Placental epithelial cell (primary cell): ENCODE measurements at places on chromosomes 3 and 15. TPM values are rescaled to one million over a fixed set of nuclear protein-coding genes. Genes with fewer than 3 reads are reported as not detected.

The SOX14 gene
- total RNA-seq, result not detected in 2 replicates

The FRMD4B gene
- 0.65 and 2.0 TPM in 2 replicates for total RNA-seq

The GOLGA6L7 gene
- total RNA-seq, result not detected in 2 replicates

The SLC12A1 gene
- not detected in 2 replicates for total RNA-seq

The FILIP1L gene
- 35.1 and 88.3 TPM in 2 replicates for total RNA-seq

The PFKFB4 gene
- 87.2 and 116 TPM in 2 replicates for total RNA-seq

The SNUPN gene
- 15.7 and 15.8 TPM in 2 replicates for total RNA-seq

The CRABP1 gene
- not detected in 2 replicates for total RNA-seq

The ABI3BP gene
- 17.0 and 36.5 TPM in 2 replicates for total RNA-seq

The RASL12 gene
- total RNA-seq, result not detected in 2 replicates

The CHRNA7 gene
- total RNA-seq, result under 0.01 TPM in 1 of 2 replicates, not detected in the other

The TGM5 gene
- not detected in 2 replicates for total RNA-seq

The CLRN1 gene
- not detected in 2 replicates for total RNA-seq

The CYP8B1 gene
- total RNA-seq, result not detected in 2 replicates

The CELF6 gene
- 0.11 and 0.79 TPM in 2 replicates for total RNA-seq
